ENCODE measurements at places on chromosomes 1 and 21.

DNA sequence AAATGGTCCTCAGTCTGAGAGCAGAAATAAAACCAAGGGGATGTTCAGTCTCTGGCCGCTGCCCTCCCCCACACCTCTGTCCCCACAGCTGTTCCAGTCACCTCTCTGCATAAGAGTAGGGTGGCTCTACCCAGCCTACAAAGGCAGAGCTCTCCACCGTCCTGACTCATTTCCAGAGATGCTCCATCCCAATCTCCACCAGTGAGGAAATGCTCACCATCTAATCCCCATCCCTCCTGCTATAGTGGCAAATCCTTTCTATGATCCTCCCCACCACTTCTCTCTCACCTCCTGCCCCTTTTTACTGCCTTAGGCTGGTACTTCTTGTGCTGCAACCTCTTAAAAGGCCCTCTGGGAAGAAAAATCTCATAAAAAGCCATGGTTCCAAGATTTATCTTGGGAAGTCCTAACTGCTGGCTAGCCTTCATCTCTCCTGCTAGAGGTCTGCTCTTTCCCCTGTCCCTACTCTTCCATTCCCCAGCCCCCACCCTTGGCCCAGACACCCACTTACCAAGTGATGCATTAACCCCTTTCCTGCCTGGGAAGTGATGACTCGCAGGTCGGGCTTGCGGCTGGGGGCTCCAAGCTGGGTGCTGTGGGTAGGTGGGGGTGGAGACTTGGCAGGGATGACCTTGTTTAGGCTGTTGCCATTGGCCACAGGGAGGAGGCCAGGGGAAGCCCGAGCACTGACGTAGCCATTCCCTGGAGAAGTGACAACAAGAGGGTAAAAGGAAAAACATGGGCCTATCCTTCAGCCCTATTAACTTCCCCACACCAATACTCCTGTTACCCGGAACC, 23.9 kb downstream of the MEF2D start:
- peak; percentile 71 for DNase-seq

DNA sequence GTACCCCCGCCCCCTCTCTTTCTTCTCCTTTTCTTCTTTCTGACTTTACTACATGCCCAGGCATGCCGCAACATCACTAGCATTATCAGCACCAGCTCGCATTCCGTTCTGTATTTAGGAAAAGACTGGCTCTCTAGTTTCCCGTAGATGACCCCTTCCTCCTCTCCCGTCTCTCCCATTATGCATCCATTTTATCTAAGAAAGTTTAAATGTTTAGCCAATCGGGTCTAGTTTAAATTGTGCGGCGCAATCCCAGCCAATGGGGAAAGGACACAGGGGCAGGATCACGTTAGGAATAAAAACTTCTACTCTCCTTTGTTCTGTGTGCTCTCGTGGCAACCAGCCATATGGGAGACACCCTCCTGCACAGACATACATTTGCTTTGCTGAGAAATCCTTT, 2.3 kb upstream of the KRTAP10-7 start:
- no peak for DNase-seq

DNA sequence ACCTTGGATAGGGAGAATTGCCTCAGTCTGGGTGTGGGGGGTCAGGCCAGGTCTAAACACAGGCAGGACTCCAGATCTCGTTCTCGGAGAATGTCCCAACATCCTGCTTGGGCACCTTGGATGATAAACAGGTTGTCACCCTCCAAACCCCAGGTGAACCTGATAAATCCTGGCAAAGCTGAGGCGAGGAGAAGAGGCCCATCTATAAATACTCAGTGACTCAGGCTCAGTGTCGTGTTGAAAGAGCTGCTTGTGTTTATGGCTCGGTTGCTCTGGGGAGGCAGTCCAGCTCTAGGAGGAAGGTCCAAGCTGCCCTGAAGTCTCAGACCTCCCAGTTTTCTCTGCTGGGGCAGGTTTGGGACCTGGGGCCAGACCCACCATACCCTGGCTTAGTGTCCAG, 15.8 kb upstream of the TRIM63 start:
- DNase-seq: no peak

DNA sequence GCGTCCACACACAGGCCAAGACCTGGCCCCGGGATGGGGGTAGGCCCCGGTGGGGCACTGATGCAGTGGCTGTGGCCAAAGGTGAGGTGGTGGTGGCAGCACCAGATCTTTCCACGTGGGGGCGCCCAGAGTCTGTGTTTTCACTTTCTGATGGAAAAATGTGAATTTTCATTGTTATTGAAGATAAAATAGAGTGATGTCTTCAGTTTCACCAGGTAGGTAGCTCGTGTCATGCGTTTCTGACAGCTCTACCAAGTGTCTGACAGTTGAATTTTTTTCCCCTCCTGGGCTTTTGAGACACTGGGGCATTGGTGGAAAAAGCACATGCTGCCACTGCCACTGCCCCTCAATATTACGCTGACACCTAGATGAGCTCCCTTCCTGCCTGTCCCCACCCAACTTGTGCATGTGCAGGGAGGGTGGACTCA, 40.0 kb upstream of the MAGOH start:
- DNase-seq: peak; percentile 19

DNA sequence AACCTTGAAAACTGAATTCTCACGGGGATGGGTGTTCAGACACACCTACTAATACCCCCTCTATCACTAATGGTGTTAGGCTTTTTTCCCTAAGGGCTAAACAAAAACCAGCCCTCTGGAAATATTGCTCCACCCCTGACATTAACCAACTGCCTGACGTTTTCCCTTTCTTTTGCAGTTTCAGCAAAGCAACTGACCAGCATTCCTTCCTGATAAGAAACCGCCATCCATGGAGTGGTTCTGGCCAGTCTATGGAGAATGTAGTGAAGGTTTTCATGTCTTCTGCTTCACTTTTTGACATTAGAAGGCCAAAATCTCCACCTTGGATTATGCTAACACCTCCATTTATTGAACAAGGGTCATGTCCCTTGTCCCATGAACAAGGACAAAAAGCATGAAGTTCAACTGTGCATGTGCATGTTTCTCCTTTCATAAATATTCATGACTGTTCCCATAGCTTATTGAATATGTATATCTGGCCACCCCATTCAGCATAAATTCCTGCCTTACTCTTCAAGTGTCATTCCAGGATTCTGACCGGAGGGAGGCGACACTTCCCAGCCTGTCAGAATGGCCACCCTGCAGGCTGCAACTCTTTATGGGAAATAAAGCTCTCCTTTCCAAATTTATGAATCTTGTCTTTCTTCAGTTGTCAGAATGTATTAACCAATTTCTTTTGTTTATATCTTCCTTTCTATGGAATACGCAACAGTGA, 314.3 kb downstream of the HHIPL2 start:
- no peak for DNase-seq
